Activated CD8-positive, alpha-beta T cell treated with anti-CD3 and anti-CD28 coated beads, Interleukin-2, amount 10 ng/mL, durations not matched to agents 7 days and 5 days (primary cell): ENCODE measurements at places on chromosomes 6 and 20. TPM values are rescaled to one million over a fixed set of nuclear protein-coding genes. Genes with fewer than 3 reads are reported as not detected.

DNA sequence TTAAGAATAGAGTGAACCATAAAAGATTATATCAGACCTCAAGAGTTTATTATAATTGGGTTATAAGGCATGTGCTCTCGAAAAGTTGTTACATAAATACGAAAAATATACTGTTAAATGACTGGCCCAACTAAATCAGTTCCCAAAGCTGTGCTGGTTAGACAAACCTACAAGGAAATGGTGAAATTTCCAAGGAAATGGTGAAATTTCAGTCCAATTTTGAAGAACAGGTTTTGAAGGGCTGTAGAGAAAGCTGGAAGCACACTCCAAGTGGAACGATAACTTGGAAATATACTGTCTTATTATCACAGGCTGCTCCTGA is 400 bp upstream of the TRMT11 start:
- H3K4me1 ChIP-seq: peaks cover 13% of the 10 kb centered on the region
- DNase-seq: no peak
- H3K4me3 ChIP-seq: no peak overlapping the region
- no peak overlapping the region for H3K27ac ChIP-seq
- H3K27me3 ChIP-seq: no peaks in the 10 kb centered on the region
- H3K36me3 ChIP-seq: no peaks in the 10 kb centered on the region

- no peak overlapping the region for H3K4me3 ChIP-seq
- H3K27ac ChIP-seq: no peak overlapping the region
- peaks cover 18% of the 10 kb centered on the region for H3K4me1 ChIP-seq
- DNase-seq: no peak
- H3K27me3 ChIP-seq: peaks cover 46% of the 10 kb centered on the region
Observed at GRCh38 chr20:2749343-2749950, 51.0 kb downstream of the CPXM1 start.

DNA sequence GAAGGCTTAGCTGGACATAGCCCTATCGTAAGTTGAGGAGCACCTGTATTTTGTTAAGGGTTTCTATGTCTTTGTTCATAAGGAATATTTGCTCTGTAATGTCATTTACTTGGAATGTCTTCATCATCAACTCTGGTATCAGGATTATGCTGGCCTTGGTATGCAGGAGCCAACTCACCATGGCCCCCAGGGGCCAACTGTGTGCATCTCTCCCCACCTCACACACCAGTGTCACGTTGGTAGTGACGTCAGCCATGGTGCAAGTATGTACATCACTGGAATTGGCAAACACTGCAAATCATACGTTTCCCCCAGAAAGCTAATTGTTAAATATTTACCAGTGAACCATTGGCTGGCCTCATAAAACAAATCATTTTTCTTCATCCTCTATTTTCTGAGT is 70.8 kb downstream of the YTHDF1 start:
- no peaks in the 10 kb centered on the region for H3K4me1 ChIP-seq
- H3K27me3 ChIP-seq: peaks cover 21% of the 10 kb centered on the region
- no peaks in the 10 kb centered on the region for H3K36me3 ChIP-seq
- no peak overlapping the region for H3K27ac ChIP-seq
- DNase-seq: no peak

DNA sequence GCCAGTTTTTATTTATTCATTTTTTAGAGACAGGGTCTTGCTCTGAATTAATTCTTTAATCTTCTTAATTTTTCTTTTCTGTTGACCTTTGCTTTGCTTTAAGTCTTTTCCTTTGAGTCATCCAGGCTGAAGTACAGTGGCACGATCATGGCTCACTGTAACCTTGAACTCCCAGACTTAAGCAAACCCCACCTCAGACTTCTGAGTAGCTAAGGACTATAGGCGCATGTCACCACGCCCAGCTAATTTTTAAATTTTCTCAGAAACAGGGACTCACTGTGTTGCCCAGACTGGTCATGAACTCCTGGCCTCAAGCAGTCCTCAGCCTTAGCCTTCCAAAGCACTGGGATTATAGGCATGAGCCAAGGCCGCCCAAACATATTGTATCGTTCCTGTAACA is 71.3 kb upstream of the GNRH2 start:
- H3K4me3 ChIP-seq: no peak overlapping the region
- H3K27ac ChIP-seq: no peak overlapping the region
- H3K4me1 ChIP-seq: no peaks in the 10 kb centered on the region
- no peaks in the 10 kb centered on the region for H3K27me3 ChIP-seq
- DNase-seq: no peak

DNA sequence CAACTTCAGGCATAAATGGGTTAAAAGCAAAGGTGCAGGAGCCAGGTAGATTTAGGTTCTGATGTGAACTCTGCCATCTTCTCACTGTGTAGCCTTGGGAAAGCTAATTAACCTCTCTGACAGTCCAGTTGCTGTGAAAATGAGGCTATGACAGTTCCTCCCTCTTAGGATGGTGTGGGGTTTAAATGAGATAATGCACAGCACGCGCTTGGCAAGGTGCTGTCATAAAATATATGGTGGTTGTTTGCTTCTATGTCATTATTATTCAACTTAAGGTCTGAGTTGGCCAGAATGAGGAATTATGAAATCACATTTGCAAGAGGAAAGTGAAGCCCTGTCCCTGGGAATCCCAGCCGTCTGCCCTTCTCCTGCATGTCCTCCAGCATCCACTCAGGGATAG is 15.5 kb upstream of the BCAS1 start:
- peaks cover 10% of the 10 kb centered on the region for H3K4me1 ChIP-seq
- H3K36me3 ChIP-seq: no peaks in the 10 kb centered on the region
- peaks cover 14% of the 10 kb centered on the region for H3K27me3 ChIP-seq
- DNase-seq: no peak

Gene RNF144B
- 1.9 TPM for total RNA-seq

GRCh38 chr6:109770779-109771178 is 79.7 kb downstream of the FIG4 start:
- no peak for DNase-seq
- peaks cover 7% of the 10 kb centered on the region for H3K4me1 ChIP-seq
- H3K27me3 ChIP-seq: no peaks in the 10 kb centered on the region
- no peak overlapping the region for H3K27ac ChIP-seq

Gene CNR1
- total RNA-seq: not detected

DNA sequence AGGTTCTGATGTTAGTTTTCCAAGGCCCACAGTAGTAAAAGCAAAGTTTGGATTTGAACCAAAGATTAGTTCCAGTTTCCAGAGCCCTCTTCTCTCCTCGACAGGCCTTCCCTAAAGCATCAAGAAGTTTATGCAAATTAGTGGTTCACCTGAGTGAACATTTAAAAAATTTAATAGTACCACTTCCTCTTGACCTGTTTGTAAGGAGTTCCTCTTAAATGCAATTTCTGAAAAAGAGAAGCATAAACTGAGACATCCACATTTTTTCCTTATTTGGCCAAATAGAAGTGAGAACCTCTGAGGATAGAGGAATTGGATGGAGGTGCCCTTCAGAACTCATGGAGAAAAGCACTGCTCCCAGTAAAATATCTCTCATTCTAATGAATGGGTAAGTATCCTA is 1.2 kb upstream of the DSE start:
- no peak overlapping the region for H3K27ac ChIP-seq
- peaks cover 26% of the 10 kb centered on the region for H3K27me3 ChIP-seq
- H3K36me3 ChIP-seq: no peaks in the 10 kb centered on the region
- H3K4me1 ChIP-seq: peaks cover 18% of the 10 kb centered on the region
- no peak for DNase-seq
